ENCODE measurements at places on chromosomes 1 and 21.

DNA sequence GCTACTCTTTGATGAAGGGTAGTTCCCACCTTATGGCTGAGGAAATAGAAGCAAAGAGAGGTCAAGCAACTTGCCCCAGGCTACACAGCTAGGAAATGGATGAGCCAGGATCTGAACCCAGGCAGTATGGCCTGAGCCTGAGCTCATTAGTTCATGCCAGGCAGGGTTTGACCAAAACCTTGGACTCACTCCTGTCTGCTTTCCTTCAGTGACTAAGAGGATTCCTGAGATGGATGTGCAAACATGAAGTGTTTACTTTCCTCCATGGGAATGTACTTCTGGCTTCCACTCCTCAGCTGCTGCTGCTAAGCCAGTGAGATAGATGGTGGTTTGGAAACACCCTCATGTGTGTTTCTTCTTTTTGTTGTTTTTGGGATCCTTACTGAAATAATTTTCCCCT lies 35.1 kb upstream of the ERRFI1 start:
- no peak for DNase-seq

DNA sequence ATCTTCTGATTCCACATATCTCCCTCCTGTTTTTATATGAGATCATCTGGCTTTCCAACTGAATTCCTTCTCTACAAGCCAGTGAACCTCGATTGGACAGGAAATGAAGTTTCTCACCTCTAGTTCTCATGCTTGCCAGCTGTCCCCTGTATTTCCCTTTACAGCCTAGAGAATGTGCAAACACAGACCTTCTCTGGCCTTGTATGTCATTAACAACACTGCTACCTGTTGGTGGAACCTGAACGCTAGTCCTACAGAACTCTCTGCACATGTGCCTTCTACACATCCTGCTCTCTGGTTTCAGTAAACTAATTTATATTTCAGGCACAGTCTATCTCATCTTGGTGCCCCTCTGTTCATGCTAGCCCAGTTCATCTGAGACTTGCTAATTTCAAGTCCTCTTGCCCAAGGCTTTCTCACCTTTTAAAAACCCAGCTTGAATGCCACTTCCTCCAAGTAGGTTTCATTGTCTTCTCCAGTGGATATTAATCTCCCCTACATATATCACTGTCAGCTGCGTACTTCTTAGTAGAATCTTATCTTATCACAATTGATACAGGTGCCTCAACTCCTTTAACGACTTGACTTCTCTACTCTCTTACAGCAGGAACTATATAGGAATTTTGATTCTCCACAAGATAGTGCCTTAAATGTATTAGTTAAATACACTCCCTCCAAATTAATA lies 549.9 kb downstream of the PLPP3 start:
- DNase-seq, result no peak

- DNase-seq, result no peak
Observed at GRCh38 chr1:112114540-112114939, 125.1 kb upstream of the KCND3 start.

- no peak for DNase-seq
Observed at GRCh38 chr1:111818081-111818480, 62.4 kb downstream of the DDX20 start.

DNA sequence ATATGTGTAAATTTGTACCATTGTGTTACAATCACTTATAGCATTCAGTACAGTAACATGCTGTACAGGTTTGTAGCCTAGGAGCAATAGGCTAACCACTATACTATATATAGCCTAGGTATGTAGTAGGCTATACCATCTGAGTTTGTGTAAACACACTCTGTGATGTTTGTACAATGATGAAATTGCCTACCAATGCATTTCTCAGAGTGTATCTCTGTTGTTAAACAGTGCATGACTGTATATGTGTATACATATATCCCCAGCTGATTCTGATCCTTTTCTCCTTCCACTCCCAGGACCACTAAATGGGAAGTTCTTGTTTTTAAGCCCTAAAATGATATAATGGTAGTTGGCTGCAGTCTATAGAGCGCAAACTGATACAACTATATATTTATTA lies 7.8 kb downstream of the GNPAT start:
- no peak for DNase-seq

- DNase-seq, result no peak
Observed at GRCh38 chr21:16145479-16145878, 415.7 kb downstream of the USP25 start.

DNA sequence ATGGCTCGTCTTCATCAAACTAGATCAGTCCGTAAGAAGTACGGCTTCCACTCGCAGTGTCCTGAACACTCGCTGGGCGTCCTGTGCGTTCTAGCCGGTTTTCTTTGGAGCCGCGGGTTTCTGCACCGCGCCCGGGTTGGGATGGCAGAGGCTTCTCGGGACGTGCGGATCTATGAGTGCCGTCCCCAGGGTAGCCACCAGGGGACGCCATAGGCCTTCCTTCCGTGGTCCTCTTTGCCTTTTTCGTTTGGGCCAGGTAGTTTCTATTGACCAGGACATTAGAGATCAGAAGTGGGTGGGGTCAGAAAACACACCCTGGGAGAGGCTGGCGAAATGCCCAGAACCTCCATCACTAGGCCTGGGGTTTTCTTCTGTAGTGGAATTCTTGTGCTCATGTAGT lies 273.8 kb downstream of the FAM72C start:
- DNase-seq, result no peak

- no peak for DNase-seq
Observed at GRCh38 chr21:46388896-46389295, 64.9 kb downstream of the PCNT start.

- no peak for DNase-seq
Observed at GRCh38 chr1:186854102-186854501, 25.4 kb downstream of the PLA2G4A start.

- DNase-seq, result no peak
Observed at GRCh38 chr21:24738063-24738462, 869.2 kb downstream of the MRPL39 start.

GRCh38 chr21:40215941-40216340 lies 348.7 kb downstream of the PCP4 start:
- DNase-seq, result no peak

- DNase-seq, result no peak
Observed at GRCh38 chr1:32757213-32757895, 54.8 kb upstream of the SYNC start.

DNA sequence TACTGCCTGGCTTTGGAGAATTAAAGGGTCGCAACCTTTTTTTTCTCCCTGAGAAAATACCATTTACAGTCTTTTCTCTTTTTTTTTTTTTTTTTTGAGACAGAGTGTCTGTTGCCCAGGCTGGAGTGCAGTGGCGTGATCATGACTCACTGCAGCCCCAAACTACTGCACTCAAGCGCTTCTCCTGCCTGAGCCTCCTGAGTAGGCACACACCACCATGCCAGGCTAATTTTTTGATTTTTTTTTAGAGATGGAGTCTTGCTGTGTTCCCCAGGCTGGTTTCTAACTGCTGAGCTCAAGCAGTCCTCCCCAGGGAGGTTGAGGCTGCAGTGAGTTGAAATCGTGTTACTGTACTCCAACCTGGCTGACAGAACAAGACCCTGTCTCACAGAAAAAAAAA lies 24.6 kb downstream of the UBE4B start:
- no peak for DNase-seq

- DNase-seq, result no peak
Observed at GRCh38 chr1:181119093-181119989, 30.8 kb downstream of the IER5 start.

GRCh38 chr1:155093911-155094621 lies 15.4 kb downstream of the EFNA3 start:
- no peak for DNase-seq

- no peak for DNase-seq
Observed at GRCh38 chr1:8047686-8048445, 21.8 kb upstream of the ERRFI1 start.

DNA sequence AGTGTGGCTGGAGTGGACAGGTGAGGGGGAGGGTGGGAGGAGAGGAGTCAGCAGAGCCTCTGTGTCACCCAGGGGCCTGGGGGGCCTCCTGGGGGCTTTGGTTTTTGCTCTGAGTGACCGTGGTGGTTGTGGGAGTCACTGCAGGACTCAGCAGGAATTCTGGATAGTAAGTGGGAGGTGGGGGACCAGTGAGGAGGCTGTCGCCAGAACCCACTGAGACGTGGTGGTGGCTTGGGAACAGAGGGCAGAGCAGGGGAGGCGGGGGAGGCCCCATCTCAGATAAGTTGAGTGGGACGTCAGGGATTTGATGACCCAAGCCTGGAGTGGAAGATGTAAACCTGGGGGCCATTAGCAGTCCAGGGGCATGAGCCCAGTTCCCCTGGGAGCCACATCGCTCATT lies 123.2 kb upstream of the WNT4 start:
- no peak for DNase-seq

- DNase-seq, result no peak
Observed at GRCh38 chr1:227540170-227541098, 22.9 kb upstream of the ZNF678 start.

DNA sequence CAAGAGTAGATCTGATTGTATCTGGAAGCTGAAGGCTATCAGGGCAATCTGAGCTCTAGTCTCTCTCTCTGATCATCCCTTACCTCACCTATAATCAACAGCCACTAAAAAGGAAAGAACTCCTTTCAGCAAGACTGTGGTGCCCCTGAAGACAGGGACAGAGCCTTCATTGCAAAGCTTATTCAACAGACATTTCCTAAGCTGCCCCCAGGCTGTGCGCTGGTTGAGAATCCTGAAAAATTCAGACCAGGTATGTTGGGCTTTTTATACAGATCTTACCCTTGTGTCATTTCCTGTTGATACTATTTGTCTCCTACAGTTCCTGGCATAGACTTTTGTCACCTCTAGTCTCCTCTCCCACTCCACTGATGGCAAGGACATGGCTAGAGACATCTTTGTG lies 63.3 kb upstream of the PLA2G4A start:
- no peak for DNase-seq

- DNase-seq, result no peak
Observed at GRCh38 chr1:185439727-185440415, 122.8 kb upstream of the IVNS1ABP start.

DNA sequence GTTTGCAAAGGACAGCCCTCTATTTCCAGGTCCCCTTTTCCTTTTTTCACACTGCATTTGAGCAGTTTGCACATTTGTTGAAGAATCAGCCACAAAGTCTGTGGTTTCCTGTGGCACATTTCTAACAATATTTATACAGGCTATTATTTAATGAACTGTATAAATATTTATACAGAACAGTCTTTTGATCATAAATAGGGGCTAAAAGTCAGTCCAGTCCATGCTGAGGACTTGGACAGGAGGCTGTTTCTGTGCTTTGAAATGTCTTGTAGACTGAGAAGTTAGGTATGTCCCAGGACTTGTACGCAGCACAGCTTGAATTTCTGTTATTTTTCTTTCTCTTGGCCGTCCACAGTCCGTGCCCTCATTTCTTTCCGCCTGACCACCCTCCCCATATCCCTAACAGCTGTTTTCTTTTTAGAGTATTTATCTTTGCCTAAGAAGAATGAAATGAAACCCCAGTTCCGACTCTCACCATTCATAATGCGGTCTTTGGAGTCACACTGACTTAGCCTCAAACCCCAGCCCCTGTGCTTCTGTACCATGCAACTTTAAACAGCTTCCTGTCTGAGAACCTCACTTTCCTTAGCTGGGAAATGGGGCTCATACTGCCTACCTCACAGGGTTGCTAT lies 19.7 kb downstream of the FGGY start:
- DNase-seq, result no peak

- DNase-seq, result no peak
Observed at GRCh38 chr1:16980473-16981268, at the start of gene MFAP2. Gene MFAP2 (minus strand): TSS chr1:16980620. CDS start chr1:16978273, 2,347 bp downstream.

DNA sequence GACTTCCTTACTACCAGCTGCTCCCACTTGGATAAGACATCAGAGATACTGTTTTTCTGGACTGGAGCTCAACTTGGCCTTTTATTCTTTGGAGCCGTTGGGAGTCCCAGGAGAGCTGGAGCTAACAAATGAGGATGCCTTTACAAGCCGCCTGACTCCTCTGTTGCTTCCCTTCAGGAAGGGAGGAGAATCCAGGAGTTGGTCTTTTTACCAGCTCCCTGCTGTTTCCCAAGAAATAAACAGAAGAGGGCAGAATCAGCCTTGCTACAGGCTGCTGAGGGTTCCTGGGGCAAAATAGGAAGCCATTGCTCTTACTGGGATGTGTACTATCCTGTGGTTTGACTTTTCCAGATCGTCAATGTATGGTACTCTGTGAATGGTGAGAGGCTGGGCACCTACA lies 1.5 kb downstream of the EIF3I start:
- DNase-seq, result no peak

DNA sequence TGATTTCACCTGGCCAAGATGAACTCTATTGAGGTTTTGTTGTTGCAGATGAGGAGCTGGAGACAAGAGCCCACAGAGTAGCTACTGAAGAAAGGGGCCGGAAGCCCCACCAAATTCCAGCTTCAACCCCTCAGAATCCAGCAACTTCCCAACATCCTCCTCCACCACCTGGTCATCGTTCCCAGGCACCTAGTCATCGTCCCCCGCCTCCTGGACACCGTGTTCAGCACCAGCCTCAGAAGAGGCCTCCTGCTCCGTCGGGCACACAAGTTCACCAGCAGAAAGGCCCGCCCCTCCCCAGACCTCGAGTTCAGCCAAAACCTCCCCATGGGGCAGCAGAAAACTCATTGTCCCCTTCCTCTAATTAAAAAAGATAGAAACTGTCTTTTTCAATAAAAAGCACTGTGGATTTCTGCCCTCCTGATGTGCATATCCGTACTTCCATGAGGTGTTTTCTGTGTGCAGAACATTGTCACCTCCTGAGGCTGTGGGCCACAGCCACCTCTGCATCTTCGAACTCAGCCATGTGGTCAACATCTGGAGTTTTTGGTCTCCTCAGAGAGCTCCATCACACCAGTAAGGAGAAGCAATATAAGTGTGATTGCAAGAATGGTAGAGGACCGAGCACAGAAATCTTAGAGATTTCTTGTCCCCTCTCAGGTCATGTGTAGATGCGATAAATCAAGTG lies 14.3 kb downstream of the CD2 start:
- no peak for DNase-seq

- DNase-seq, result no peak
Observed at GRCh38 chr1:228902781-228903433, 167.6 kb downstream of the RHOU start.

DNA sequence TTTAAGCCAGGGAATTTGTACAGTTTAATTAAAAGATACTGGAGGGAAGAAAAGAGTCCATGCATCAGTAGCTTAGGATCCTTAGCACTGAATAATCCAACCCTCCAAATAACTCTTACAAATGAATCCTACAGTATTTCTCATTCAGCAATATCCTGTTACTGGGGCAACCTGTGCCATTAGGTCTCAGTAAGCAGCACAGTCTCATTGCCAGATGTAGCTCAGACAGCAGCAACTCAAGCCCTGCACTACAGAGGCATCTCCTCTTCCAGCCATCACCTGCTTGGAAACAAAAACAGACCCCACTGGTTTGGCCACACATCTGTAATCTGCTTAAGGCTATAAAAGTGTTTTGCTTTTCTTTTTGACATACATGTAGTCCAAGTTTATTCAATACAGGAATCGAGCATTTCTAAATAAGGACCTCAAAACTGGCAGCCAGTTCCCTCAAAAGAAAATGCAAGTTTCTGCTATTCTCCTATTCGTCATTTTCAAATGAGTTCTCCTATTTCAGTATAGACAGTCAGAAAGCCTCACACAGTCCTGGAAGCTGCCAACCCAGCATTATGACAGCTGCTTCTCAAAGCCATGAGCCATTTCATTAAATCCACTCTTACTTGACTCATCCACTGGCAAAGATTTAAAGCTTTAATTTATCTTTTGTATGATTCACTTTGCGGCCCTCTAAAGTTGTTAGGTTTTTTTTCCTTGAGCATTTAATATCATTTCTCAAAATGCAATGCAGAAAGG lies 129.0 kb downstream of the APP start:
- no peak for DNase-seq

Measured in GM18507 (cell line).